ENCODE measurements at places on chromosomes 3 and 15. TPM values are rescaled to one million over a fixed set of nuclear protein-coding genes. Genes with fewer than 3 reads are reported as not detected.

DNA sequence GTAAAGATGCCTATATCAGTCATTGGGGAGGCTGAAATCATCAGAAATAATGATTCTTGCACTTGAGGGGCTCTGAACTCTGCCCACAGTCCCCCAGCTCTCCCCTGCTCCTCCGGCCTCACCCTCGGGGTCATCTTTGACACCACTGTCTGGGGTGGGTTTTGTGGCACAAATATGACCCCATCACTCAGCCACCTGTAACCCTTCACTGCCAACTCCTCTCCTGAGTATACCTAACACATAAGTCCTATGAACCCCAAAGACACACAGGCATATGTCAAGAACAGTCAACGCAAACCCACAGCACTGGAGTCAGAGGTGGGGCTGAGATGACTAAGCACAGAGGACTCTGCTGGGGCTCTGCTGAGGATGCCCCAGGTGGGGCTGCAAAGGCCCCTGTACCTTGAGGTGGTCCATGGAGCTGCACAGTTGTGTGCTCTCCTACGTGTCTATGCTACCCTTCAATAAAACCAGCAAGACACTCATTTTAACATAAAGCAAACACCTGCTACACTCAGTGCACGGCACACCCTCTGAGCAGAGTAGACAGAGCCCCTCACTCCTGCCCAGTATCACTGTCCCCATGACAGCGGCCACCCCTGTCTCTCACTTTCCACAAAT lies 29.9 kb downstream of the SLC41A3 start:
- H3K27me3 ChIP-seq, result no peaks in the 10 kb centered on the region
- H3K4me1 ChIP-seq, result no peaks in the 10 kb centered on the region
- peak; percentile 12 for DNase-seq
- H3K36me3 ChIP-seq, result no peaks in the 10 kb centered on the region

DNA sequence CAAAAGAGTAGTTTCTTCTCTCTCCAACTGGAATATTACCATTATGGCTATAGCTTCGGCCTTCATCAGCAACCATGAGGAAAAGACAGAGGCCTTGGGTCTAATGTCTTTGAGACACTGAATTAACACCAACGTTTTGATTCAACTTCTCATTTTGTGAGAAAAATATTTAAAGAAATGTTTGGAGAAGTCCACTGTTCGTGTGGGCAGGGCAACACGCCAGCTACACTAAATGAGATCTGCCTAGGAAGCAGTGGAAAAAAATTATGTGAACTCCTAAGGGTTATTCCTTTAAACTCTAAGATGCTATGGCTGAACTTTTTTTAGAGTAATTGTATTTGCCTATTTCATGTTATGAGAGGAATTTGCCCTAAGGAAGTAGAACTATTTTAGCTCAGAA lies 41.8 kb downstream of the NCEH1 start:
- no peak overlapping the region for H3K27ac ChIP-seq
- no peaks in the 10 kb centered on the region for H3K27me3 ChIP-seq
- H3K4me3 ChIP-seq, result no peak overlapping the region
- DNase-seq, result no peak

- H3K4me3 ChIP-seq, result no peak overlapping the region
- no peaks in the 10 kb centered on the region for H3K36me3 ChIP-seq
- peaks cover 20% of the 10 kb centered on the region for H3K27me3 ChIP-seq
- H3K4me1 ChIP-seq, result no peaks in the 10 kb centered on the region
- DNase-seq, result peak; percentile 59
Measured at GRCh38 chr3:13207578-13207922, 134.3 kb upstream of the IQSEC1 start.

- H3K4me3 ChIP-seq, result no peak overlapping the region
- no peak for DNase-seq
- H3K27me3 ChIP-seq, result no peaks in the 10 kb centered on the region
Measured at GRCh38 chr3:189212681-189213080, 40.9 kb downstream of the TPRG1 start.

- H3K4me1 ChIP-seq, result no peaks in the 10 kb centered on the region
- H3K36me3 ChIP-seq, result no peaks in the 10 kb centered on the region
- H3K27ac ChIP-seq, result no peak overlapping the region
- no peaks in the 10 kb centered on the region for H3K27me3 ChIP-seq
- no peak for DNase-seq
Measured at GRCh38 chr3:27985369-27986035, 255.9 kb upstream of the CMC1 start.

- DNase-seq, result no peak
- no peaks in the 10 kb centered on the region for H3K27me3 ChIP-seq
- H3K36me3 ChIP-seq, result peaks cover 54% of the 10 kb centered on the region
- no peak overlapping the region for H3K4me3 ChIP-seq
Measured at GRCh38 chr3:146532406-146532805, 12.0 kb downstream of the PLSCR1 start.

- no peak overlapping the region for H3K27ac ChIP-seq
- no peak for DNase-seq
- no peaks in the 10 kb centered on the region for H3K36me3 ChIP-seq
- H3K4me3 ChIP-seq, result no peak overlapping the region
- no peaks in the 10 kb centered on the region for H3K27me3 ChIP-seq
Measured at GRCh38 chr3:132198516-132198915, 118.7 kb upstream of the ACP3 start.

DNA sequence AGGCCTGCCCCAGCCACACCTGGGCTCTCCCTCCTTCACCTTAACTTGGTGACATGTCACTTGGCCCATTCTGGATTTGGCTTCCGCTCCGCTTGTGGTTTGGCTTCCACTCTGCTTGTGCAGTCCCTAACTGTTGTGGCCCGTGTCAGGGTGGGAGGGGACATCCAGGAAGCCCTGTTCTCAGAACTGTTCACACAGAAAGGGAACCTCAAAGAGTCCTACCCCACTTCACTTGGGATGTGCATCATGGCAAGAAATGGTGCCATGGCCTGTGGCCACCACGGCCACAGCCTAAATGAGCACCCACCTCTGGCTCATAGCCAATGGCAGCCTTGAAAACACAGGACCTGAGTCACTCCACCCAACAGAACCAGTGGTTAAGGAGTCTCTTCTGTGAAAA lies 63.4 kb downstream of the CYP19A1 start:
- no peak overlapping the region for H3K27ac ChIP-seq
- no peaks in the 10 kb centered on the region for H3K36me3 ChIP-seq
- no peaks in the 10 kb centered on the region for H3K27me3 ChIP-seq
- no peak overlapping the region for H3K4me3 ChIP-seq
- H3K4me1 ChIP-seq, result no peaks in the 10 kb centered on the region
- no peak for DNase-seq

DNA sequence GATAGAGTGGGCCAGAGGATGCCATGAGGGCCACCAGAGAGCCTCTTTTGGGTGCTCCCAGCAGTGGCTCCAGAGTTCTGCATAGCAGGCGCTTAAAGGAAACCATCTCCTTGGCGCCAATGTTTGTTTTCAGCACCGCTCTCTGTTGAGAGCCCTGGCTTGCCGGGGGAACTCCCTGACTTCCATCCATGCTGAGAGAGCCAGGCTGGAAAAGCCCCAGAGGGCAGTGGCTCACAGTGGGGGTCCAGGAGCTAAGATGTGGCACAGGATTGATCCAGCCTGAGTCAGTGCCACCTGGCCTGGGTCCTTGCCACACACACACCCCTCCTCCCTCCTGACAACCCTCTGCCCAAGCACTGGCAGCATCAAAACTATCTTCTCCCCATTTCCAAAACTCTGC lies 50.4 kb upstream of the HACD2 start:
- no peak overlapping the region for H3K4me3 ChIP-seq
- peaks cover 8% of the 10 kb centered on the region for H3K4me1 ChIP-seq
- no peak for DNase-seq
- no peak overlapping the region for H3K27ac ChIP-seq

DNA sequence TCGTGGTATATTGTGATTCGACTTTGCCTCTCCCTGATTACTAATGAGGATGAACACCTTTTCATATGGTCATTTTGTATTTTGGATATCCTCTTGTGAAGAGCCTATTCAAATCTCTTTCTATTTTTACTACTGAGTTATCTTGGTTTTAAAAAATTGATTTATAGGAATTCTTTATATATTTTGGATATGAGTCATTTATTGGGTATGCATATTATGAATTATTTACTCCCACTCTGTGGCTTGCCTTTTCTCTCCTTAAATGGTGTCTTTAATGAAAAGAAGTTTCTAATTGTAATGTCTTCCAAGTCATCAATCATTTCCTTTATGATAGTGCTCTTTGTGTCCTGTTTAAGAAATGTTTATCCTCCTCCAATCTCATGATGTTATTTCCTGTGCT lies 191.5 kb upstream of the DPH6 start:
- no peak overlapping the region for H3K27ac ChIP-seq
- no peaks in the 10 kb centered on the region for H3K4me1 ChIP-seq
- no peak overlapping the region for H3K4me3 ChIP-seq
- no peaks in the 10 kb centered on the region for H3K27me3 ChIP-seq

DNA sequence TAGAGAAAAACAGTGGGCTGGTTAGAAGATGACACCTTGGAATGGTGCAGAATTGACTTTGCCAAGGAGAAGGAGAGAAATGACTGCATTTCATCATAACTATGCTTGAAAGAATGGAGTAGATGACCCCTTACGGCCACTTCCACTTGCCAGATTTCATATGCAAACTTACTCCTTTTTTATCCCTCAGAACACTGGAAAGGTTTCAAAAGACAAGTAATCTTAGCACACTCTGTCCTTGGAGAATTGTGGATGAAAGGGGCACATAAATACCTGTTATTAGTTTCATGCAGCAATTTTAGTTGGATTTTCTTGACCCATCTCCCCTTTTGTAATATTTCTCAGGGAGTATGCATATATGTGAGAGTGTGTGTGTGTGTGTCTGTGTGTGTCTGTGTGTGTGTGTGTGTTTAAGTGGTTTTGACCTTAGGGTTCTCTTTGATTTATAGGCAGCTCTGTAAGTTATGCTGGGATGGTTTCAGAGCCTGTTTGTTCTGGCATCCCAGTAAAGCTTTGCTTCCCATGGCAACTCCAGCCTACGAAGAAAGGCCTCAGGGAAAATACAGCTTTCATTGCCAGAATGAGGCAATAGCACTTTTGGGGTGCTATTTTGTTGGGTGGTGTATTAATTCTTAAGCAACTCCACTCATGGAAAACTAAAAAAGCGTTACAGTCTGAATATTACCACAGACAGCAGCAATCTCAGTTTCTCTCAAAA lies 122.2 kb upstream of the TP63 start:
- H3K36me3 ChIP-seq, result no peaks in the 10 kb centered on the region
- peaks cover 4% of the 10 kb centered on the region for H3K4me1 ChIP-seq
- no peaks in the 10 kb centered on the region for H3K27me3 ChIP-seq
- H3K4me3 ChIP-seq, result no peak overlapping the region
- no peak overlapping the region for H3K27ac ChIP-seq
- no peak for DNase-seq

GRCh38 chr3:55579496-55579895 lies 92.4 kb upstream of the WNT5A start:
- H3K4me1 ChIP-seq, result no peaks in the 10 kb centered on the region
- no peak overlapping the region for H3K27ac ChIP-seq
- no peak for DNase-seq
- no peaks in the 10 kb centered on the region for H3K36me3 ChIP-seq

DNA sequence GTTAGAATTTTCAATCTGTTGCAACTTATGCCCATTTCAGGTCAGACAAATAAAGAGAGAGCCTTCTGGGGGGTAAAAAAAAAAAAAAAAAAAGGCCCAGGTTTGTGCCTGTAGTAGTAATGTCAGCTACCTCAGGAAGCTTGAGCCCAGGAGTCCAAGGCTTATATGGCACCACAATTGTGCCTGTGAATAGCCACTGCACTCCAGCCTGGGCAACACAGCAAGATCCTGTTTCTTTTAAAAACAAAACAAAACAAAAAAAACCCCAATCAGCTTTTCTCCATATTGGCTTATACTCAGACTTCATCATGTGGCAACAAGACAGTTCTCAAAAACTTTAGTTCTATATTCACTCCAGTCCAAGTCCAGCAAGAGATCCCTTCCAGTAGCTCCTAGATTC lies 8.4 kb upstream of the LRRFIP2 start:
- peaks cover 19% of the 10 kb centered on the region for H3K4me1 ChIP-seq
- H3K4me3 ChIP-seq, result no peak overlapping the region
- H3K27ac ChIP-seq, result peak overlapping the region; percentile 33

DNA sequence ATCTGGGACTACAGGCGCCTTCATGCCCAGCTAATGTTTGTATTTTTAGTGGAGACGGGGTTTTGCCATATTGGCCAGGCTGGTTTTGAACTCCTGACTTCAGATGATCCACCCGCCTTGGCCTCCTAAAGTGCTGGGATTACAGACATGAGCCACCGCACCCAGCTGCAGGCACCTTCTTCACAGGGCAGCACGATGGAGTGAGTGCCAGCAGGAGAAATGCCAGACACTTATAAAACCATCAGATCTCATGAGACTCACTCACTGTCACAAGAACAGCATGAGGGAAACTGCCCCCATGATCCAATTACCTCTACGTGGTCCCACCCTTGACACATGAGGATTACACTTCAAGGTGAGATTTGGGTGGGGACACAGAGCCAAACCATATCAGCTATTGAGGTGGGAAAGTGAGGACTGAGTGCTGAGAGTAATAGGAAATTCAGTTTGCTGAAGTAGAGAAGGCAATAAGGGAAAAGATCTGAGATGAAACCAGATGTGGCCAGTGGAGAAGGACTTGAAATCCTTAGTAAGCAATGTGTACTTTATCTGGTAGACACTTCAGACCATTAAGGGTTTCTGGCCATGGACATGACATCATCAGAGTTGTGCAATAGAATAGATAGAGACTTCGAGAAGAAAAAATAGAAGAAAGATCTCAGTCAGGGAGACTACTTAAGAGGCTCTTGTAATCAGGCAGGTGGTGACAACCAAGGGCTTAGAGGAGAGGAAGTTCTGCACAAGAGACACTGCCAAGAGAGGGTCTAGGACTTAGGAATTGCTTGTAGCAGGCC lies 18.1 kb upstream of the ATP13A5 start:
- H3K36me3 ChIP-seq, result no peaks in the 10 kb centered on the region
- H3K4me1 ChIP-seq, result no peaks in the 10 kb centered on the region
- no peak overlapping the region for H3K4me3 ChIP-seq
- no peaks in the 10 kb centered on the region for H3K27me3 ChIP-seq

GRCh38 chr3:66532613-66533012 lies 31.8 kb upstream of the LRIG1 start:
- H3K36me3 ChIP-seq, result no peaks in the 10 kb centered on the region
- H3K4me3 ChIP-seq, result no peak overlapping the region
- H3K4me1 ChIP-seq, result no peaks in the 10 kb centered on the region
- H3K27me3 ChIP-seq, result no peaks in the 10 kb centered on the region

GRCh38 chr15:80095969-80096368 lies 36.5 kb downstream of the ZFAND6 start:
- H3K36me3 ChIP-seq, result no peaks in the 10 kb centered on the region
- DNase-seq, result no peak
- H3K27me3 ChIP-seq, result no peaks in the 10 kb centered on the region
- no peak overlapping the region for H3K27ac ChIP-seq
- H3K4me3 ChIP-seq, result no peak overlapping the region
- peaks cover 7% of the 10 kb centered on the region for H3K4me1 ChIP-seq

- DNase-seq, result peak; percentile 76
- peaks cover 39% of the 10 kb centered on the region for H3K4me1 ChIP-seq
- peak overlapping the region; percentile 81 for H3K27ac ChIP-seq
- no peaks in the 10 kb centered on the region for H3K36me3 ChIP-seq
- H3K27me3 ChIP-seq, result no peaks in the 10 kb centered on the region
- H3K4me3 ChIP-seq, result no peak overlapping the region
Measured at GRCh38 chr15:77507143-77507897, 86.6 kb downstream of the HMG20A start.

- no peak for DNase-seq
- no peaks in the 10 kb centered on the region for H3K36me3 ChIP-seq
- no peak overlapping the region for H3K27ac ChIP-seq
- no peak overlapping the region for H3K4me3 ChIP-seq
- no peaks in the 10 kb centered on the region for H3K4me1 ChIP-seq
Measured at GRCh38 chr3:70108072-70108471, 108.5 kb downstream of the SAMMSON start.

The CYP1A2 gene
- 0.32 TPM for total RNA-seq

The SI gene
- not detected for total RNA-seq

The CCNB2 gene
- total RNA-seq, result 1.7 TPM

The MAGEL2 gene
- 0.14 TPM for total RNA-seq

The MAGI1 gene
- total RNA-seq, result 45.8 TPM

Data from upper lobe of right lung (tissue), 1 donor.